ENCODE measurements at places on chromosomes 6 and 20. TPM values are rescaled to one million over a fixed set of nuclear protein-coding genes. Genes with fewer than 3 reads are reported as not detected.

The ME1 gene
- total RNA-seq = 9.8 TPM

The GINS1 gene
- 33.8 TPM for total RNA-seq

The STAU1 gene
- 61.4 TPM for total RNA-seq

The GTF2H4 gene
- total RNA-seq = 43.4 TPM

The FAM83C gene
- total RNA-seq = not detected

The CTNNBL1 gene
- total RNA-seq = 87.3 TPM

The KCNS1 gene
- total RNA-seq = not detected

The FBXL4 gene
- 8.2 TPM for total RNA-seq

The ETV7 gene
- total RNA-seq = 1.9 TPM

The SPDEF gene
- not detected for total RNA-seq

The SLC22A1 gene
- total RNA-seq = 0.28 TPM

The TENT5A gene
- total RNA-seq = 0.48 TPM

The TGM3 gene
- total RNA-seq = not detected

The SLC22A3 gene
- total RNA-seq = 0.05 TPM

The EFCAB8 gene
- total RNA-seq = 0.18 TPM

The LY6G6D gene
- not detected for total RNA-seq

The IRF4 gene
- total RNA-seq = 498 TPM

The SLC12A5 gene
- total RNA-seq = 3.1 TPM

The HLA-DQA1 gene
- total RNA-seq = 712 TPM

The SLC26A8 gene
- total RNA-seq = not detected

The CALHM5 gene
- not detected for total RNA-seq

The RBPJL gene
- not detected for total RNA-seq

The LAMA4 gene
- 0.21 TPM for total RNA-seq

The BHLHE23 gene
- 0.33 TPM for total RNA-seq

The TBC1D32 gene
- total RNA-seq = 5.7 TPM

The XKR7 gene
- total RNA-seq = not detected

The C4A gene
- total RNA-seq = 5.4 TPM

The ZBTB12 gene
- total RNA-seq = 3.5 TPM

The ZBTB46 gene
- total RNA-seq = 0.92 TPM

The KCNQ5 gene
- total RNA-seq = 5.0 TPM

The FABP7 gene
- total RNA-seq = not detected

The RPS6KA2 gene
- total RNA-seq = 1.0 TPM

The RPP21 gene
- 39.9 TPM for total RNA-seq

The TMEM200A gene
- 9.0 TPM for total RNA-seq

The PRSS16 gene
- 7.1 TPM for total RNA-seq

The MOCS3 gene
- 5.2 TPM for total RNA-seq

The FLRT3 gene
- total RNA-seq = 0.11 TPM

The WFDC5 gene
- total RNA-seq = not detected

The PRIM2 gene
- total RNA-seq = 25.0 TPM

The AVP gene
- not detected for total RNA-seq

The BEND6 gene
- total RNA-seq = 1.5 TPM

The KIAA1755 gene
- not detected for total RNA-seq

The RXRB gene
- total RNA-seq = 30.3 TPM

The MYLK4 gene
- 0.05 TPM for total RNA-seq

The PHACTR1 gene
- 69.7 TPM for total RNA-seq

The SOX18 gene
- 5.6 TPM for total RNA-seq

The EYA2 gene
- total RNA-seq = not detected

The COL21A1 gene
- total RNA-seq = not detected

The GMPR gene
- 1.1 TPM for total RNA-seq

The FAM209B gene
- 0.44 TPM for total RNA-seq

The PFDN4 gene
- 39.0 TPM for total RNA-seq

The HAO1 gene
- total RNA-seq = not detected

All from GM12878 (cell line).